Amniotic stem cell (primary cell): ENCODE measurements at places on chromosomes 4 and X.

DNA sequence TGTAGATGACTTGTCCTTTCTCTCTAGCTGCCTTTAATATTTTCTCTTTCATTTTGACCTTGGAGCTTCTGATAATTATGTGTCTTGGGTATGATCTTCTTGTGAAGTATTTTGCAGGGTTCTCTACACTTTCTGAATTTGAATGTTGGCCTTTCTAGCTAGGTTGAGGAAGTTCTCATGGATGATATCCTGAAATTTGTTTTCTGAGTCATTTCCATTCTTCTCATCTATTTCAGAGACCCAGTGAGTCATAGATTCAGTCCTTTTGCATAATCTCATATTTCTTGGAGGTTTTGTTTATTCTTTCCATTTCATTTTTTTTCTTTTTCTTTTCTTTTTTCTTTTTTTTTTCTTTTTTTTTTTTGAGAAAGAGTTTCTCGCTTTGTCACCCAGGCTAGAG, 585.7 kb upstream of the PABPC4L start:
- peak; percentile 16 for DNase-seq

GRCh38 chrX:13418126-13419097, 98.6 kb upstream of the ATXN3L start:
- DNase-seq: peak; percentile 13

DNA sequence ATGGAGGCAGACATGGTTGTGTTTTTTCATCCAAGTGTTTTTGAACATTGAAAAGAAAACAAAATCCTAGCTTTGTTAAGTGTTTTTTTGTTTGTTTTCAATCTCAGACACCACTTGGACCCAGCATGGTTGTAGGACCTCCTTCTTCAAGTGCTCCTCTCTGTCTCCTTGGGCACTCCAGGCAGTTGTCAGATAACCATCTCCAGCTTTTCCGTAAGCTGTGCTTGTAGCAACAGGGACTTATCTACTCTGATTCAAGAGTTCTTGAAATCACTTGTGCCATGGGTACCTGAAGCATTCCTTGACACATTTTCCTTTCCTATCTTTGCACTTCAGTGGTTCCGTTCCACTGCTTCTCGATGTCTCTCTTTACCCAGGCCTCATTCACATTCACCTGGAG, 334.9 kb upstream of the DDX53 start:
- DNase-seq: no peak

GRCh38 chrX:17376431-17377077, 1.6 kb downstream of the NHS start:
- no peak for DNase-seq

DNA sequence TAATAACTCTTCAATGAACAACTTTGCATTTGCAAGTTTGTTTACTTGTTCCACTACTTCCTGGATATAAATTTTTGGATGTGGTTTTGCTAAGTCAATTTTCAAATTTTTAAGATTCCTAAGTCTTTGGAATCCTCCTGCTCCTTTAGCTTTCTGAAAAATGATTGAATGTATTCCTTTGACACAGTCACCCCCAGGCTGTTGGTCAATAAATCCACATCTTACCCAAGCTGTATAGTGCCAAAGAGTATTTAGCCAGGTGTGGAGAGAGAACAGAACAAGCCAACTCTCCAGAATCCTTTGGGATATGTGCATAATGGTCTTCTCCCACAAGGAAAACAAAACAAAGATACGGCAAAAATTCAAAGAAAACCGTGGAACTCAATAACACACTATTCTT, 56.9 kb upstream of the INTU start:
- no peak for DNase-seq

DNA sequence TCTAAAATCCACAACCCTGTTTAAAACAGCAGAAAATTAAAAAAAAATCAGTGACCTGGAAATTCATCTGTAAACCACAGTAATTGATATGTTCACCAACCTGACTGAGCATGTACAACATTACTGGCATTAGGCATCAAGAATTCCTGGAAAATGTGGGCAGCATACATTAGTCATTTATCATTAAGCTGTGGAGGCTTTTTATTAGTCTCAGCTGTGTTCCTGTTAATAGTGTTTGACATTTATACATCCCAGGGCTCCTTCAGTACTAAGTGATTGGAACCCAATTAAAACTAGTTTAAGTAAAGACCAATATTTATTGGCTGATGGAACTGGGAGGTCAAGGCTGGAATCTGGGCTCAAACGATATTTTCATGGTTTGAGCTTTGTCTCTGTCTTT, 227.3 kb upstream of the GIMD1 start:
- DNase-seq: no peak
